ENCODE measurements at places on chromosomes 2 and 18.

- no peak for DNase-seq
Measured at GRCh38 chr18:500632-501405, at the start of gene COLEC12. COLEC12 (minus strand) TSS chr18:500701; CDS start chr18:500514, 187 bp downstream.

GRCh38 chr2:100731535-100731981 lies 88.4 kb upstream of the NPAS2 start:
- no peak for DNase-seq

- DNase-seq, result no peak
Measured at GRCh38 chr2:224211791-224212190, 172.7 kb upstream of the SERPINE2 start.

- peak; percentile 11 for DNase-seq
Measured at GRCh38 chr2:101473911-101474701, 806 bp downstream of the RFX8 start.

DNA sequence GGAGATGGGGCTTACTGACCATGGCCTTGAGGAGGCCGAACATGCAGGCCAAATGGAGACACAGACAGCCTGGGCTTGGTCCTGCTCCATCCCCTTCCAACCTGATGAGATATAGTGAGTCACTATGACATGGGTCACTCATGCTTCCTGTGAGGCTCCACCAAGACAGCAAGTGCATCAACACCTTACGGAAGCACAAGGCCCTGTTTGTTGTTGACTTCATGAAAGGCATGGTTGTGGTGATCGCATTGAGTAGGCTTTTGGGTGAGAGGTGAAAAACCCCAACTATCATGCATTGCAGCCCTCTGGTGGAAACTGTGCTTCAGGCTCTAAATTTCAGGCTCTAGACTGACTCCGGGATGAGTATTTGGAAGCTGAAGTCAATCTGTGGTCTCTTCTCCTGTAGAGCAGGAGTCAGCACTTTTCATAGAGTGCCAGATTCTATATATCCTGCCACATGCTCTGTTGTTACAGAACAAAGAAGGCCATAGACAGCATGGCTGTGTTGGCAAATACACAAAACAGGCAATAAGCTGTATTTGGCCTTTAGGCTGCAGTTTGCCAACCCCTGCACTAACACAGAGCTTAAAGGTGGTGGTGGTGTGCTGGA lies 10.1 kb downstream of the IL37 start:
- no peak for DNase-seq

DNA sequence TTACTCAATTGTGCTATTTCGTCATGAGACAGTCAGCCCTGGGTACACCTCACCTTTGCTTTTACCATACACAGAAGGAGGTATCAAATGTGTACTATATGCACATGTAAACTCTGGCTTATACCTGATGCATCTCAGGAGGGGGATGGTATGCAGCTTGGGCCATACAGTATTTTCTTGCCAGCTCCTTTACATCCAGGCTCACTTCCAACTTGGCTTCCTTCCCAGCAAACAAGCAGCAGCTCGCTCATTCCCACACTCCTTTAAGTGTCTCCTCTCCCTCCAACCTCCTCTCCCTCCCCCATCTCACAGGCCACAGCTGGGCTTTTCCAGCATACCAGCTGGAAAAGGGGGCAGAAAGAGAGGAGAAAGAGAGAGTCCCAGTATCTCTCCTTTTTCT lies 9.6 kb downstream of the MARCHF4 start:
- DNase-seq, result no peak

DNA sequence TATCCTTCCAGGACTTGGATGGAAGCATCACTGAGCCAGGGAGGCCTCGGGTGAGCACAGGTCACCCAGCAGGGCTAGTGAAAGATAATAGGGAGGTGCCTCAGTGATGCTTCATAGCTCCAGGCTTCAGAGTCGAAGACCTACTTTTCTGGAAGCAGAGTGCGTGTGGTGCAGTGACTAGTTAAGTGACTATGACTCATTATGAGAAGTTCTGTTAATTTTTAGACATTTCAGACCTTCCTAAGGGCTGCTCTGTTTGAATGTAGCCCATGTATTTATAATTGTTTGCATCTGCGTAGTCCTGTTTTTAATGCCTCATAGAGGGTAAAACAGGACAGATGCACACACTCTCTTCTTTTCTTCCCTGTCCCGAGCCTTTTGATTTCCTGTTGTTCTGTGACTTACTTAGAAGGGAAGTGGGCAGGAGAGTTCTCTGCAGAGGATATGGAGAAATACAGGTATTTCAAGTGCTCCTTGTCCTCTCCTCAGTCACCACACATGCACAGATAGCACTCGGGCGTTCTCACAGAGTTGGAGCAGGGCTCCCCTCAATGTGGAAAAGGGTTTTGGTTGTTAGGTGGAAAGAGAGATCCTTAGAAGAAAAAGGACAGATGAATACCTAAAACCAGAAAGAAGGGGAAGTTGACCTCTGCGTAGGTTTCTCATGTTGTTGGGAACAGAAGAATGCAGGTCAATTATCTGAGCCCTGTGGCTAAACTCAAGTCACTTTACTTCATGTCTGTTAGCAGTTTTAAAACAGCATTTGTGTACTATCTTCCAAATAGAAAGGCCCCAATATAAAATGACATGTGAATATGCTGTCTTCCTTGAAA lies 34.7 kb downstream of the RALB start:
- DNase-seq, result no peak

DNA sequence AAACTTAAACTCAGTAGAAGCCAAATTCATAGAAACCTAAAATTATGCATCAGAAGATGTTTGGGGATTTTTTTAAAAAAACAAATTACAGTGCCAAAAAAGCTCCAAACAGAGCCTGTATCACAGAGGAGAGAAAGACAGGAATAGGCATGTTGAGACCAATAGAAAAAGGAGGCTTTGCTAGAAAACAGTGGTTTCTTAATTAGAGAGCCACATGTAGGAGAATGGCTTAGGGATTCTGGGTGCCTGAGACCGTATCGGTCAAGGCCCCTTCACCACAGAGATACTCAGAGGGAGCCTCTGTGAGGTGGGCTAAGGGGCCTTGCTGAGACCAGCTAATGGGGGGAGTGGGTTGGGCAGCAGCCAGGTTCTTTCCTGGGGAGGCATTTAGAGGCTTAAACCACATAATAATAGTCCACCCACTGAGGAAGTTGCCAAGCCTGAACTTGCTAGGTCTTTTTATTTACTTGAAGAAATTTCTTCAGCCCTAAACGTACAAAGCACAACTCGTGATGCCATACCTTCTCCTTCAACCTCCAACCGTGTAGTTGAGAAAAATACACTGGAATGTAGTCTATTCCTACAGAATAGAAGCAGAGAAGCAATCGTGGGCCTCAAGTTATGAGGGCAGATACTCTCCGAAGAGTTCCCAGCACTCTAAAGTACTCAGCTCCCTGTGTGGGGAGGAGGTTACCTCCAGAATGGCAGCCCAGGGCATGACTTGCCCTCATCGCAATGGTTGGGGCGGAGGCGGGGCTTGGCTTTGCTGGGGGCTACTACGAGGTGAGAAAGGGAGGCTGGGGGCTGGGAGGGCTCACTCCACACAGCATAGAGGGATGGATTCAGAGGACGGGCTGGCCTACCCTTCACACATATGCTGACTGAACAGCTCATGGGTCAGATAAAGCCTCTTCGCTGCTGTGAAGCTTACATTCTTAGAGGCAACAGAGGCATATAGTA lies 237.9 kb downstream of the TPGS2 start:
- no peak for DNase-seq

DNA sequence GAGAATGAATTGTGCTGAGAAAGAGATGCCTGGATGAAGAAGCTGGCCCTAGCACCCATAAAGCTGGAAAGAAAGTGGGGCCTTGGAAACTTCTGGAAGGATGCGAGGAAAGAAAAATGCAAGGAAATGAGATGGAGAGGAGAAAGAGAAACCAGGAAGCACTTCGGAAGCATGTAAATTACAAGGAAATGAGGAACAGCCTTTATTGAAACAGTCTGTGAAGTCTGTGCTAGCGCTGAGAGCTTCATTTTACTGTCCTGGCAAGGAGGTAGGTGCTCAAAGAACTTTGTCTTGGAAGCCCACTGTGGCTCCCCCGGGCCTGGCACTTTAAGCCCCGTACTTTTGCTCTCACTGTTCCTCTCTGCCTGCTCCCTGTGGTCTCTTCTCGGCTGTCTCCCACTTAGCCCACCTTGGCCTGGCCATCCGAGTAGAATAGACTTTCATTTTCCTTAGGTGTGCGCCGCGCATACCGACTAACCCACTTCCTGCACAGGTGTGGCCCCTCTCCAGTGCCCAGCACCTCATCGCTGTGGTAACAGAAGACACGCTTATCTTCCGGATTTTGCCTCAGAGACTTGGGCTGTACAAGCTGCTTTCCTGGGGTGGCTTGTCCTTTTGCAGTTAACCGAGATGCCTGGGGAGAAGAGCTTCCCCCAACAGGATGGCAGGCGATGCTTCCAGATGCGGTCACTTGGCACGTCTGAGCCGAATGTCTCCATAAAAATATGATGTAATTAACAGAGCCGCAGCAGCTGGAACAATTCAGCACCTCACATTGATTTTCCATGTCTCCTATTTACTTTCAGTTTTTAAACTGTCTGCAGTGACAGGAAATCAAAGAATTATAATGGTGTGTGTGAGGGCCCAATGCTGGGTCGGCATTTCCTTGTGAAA lies 199.6 kb downstream of the HRH4 start:
- no peak for DNase-seq

- no peak for DNase-seq
Measured at GRCh38 chr2:36733215-36733614, 36.7 kb downstream of the VIT start.

DNA sequence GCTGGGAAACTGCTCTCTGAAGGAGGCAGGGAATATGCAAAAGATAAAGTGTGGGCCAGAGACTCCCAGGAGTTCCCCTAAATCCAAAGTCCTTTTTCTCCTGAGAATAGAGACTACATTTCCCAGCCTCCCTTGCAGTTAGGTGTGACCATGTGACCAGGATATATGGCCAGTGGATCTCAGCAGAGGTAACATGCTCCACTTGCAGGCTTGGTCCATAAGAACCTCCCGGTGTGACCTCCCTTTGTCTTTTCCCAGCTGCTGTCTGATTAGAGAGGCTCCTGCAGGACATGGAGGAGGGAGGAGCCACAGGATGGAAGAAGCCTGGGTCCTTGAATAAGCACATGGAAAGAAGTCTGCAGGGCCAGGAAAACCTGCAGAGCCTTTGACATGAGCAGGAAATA lies 76.2 kb downstream of the TGFA start:
- DNase-seq, result no peak

- DNase-seq, result no peak
Measured at GRCh38 chr2:134623796-134624195, 95.0 kb downstream of the TMEM163 start.

GRCh38 chr2:195824478-195824877 lies 167.5 kb downstream of the SLC39A10 start:
- DNase-seq, result no peak

- no peak for DNase-seq
Measured at GRCh38 chr2:34851804-34852203, 1252.7 kb upstream of the FAM98A start.

DNA sequence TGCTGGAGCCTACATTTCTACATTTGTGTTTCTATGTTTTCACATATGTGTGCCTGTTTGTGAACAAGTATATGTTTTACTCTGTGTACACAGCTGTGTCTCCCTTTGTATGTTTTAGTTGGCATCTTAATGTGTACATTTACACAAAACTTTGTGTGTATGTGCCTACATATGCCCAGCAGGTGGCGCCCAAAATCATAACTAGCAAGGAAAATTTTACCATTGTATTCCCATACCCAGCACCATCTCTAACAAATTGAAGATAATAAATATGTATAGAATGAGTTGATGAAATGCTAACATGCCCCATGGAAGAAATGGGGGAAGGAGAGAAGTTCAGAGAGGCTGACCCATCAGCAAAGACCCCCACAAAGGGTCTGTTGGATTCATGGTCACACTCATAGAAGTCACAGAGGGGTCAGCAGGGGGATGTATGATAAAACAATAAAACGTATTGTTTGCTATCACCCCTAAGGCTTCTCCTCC lies 48.1 kb downstream of the PKDCC start:
- peak; percentile 46 for DNase-seq

DNA sequence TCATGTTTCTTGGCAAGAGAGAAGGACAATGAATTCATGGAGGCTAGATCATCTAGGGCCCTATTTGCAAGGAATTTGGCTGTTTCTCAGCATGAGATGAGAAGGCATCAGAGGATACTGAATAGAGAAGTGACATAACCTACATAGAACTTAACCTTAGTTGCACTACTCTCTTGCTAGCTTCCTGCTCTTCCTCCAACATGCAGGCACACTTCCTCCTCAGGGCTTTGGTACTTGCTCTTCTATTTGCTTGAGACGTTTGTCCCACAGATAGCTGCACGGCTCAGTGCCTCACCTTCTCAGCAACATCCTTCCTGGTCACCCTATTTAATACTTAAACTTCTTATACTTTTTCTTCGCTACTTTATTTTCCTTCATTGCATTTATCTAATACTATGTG lies 20.0 kb upstream of the LANCL1 start:
- DNase-seq, result no peak

GRCh38 chr2:148819019-148819585 lies 55.9 kb upstream of the KIF5C start:
- no peak for DNase-seq

- no peak for DNase-seq
Measured at GRCh38 chr2:50476174-50476573, 555.8 kb downstream of the NRXN1 start.

DNA sequence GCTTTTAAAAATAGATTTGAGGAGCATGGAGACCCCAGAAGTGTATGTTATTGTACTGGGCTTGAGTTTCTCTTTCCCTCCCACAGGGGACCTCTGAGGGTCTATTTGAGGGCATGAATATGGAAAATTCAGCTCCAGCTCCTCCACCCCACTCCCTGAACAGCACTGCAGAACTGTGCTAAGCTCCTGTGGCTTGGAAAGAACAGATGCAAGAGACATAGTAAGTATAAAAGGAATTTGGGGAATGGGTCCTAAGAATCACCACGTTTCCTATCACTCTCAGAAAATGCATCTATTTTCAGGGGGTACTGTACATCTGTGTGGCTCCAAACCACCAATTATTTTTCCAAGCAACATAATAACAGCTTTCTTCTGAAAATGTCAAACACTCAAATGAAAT lies 416.1 kb downstream of the ZNF521 start:
- no peak for DNase-seq

GRCh38 chr18:31576670-31577069 lies 15.0 kb upstream of the TTR start:
- DNase-seq, result no peak

- no peak for DNase-seq
Measured at GRCh38 chr2:66697366-66697765, 262.4 kb downstream of the MEIS1 start.

DNA sequence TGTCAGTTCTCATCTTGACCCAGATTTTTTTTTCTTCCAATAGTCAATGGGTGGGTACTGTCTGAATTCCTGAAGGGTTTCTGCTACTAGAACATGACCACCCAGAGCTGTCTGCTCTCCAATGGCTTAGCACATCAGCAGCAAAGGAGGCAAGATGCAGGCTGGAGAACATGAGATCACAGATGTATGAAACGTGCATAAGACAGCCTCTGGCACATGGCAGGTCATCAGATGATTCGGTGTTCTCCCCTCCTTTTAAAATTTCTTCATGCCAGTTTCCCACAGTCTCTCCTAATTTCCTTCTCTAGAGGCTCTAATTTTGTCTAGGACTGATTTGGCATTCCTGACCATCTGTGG lies 359.3 kb upstream of the TNP1 start:
- DNase-seq, result no peak

GRCh38 chr18:70499218-70499691 lies 210.4 kb downstream of the SOCS6 start:
- DNase-seq, result no peak
